ENCODE measurements at places on chromosomes 6 and 20.

- DNase-seq, result peak; percentile 29
Observed at GRCh38 chr6:16414205-16414604, 175.8 kb downstream of the GMPR start.

GRCh38 chr20:36827541-36828279 lies 48.2 kb upstream of the TLDC2 start:
- DNase-seq, result no peak

- no peak for DNase-seq
Observed at GRCh38 chr20:1721687-1722512, 64.3 kb upstream of the SIRPG start.

DNA sequence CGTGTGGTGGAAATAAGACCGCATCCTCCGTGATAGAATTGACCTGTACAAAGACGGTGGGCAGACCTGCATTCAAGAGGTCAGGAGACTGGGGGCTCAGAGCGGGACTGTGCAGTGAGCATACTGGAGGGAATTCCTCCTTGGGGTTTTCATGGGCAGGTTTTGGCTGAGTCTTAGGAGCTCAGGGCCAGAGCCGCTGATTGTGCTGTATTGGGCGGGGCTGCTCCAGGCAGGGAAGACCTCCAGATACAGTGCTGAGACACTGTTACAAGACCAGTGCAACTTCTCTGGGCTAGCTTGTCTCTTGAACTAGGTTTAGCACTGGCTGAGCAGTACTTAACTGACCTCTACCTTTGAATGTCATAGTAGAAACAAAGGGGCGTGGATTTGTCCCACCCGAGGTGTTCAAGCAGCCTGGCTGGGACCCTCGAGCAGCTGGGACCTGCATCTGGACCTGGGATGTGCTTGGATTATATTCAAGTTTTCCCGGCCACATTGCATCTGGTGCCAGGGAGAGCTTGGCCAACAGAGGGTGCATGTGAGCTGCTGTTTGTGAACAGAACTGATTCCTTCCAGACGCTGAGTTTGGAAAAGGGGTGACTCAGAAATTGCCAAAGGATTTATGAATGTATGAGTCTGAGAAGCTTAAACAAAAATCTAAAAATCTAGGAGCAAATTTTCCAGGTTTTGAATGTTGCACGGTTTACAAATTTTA lies 33.4 kb upstream of the SLC22A1 start:
- DNase-seq, result no peak

All from activated T-helper 1 cell treated with anti-CD3 and anti-CD28 coated beads, Interleukin-2, amount 50 U/mL, for 16 hours (primary cell).